Spinal cord (tissue), 10 donors: ENCODE measurements at places on chromosomes 1 and 21. TPM values are rescaled to one million over a fixed set of nuclear protein-coding genes. Genes with fewer than 3 reads are reported as not detected.

GRCh38 chr1:226526801-226527595 lies 21.6 kb upstream of the STUM start:
- H3K4me1 ChIP-seq, result peaks cover 3% of the 10 kb centered on the region
- no peak overlapping the region for H3K27ac ChIP-seq
- H3K4me3 ChIP-seq, result no peak overlapping the region
- no peaks in the 10 kb centered on the region for H3K36me3 ChIP-seq
- H3K27me3 ChIP-seq, result no peaks in the 10 kb centered on the region

DNA sequence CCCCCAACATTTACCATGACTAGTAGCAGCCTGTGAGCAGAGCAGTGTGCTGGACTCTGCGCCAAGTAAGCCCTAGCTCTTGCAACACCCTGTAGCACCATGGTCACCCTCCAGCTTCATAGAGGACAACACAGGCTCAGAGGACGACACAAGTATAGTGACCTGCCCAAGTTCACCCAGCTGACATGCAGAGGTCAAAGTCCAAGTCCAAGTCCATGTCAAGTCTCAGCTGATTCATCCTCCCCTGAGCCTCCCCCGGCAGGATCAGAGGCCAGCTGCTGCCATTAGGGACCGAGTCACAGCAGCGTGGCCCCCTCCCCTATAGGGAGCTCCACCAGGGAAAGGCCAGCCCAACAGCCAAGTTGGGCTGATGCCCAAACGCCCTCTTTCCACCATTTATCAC lies 15.9 kb downstream of the SDC3 start:
- H3K4me3 ChIP-seq, result no peak overlapping the region
- H3K36me3 ChIP-seq, result peaks cover 38% of the 10 kb centered on the region
- no peaks in the 10 kb centered on the region for H3K27me3 ChIP-seq
- no peak overlapping the region for H3K27ac ChIP-seq
- no peak for DNase-seq

DNA sequence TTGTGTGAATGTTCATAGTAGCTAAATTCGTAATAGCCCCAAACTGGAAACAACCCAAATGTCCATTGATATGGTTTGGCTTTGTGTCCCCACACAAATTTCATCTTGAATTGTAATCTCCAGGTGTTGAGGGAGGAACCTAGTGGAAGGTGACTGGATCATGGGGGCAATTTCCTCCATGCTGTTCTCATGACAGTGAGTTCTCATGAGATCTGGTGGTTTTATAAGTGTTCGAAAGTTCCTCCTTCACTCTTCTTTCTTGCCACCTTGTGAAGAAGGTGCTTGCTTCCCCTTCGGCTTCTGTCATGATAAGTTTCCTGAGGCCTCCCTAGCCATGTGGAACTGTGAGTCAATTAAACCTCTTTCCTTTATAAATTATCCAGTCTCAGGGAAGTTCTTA lies 11.3 kb downstream of the UBE2G2 start:
- H3K36me3 ChIP-seq, result peaks cover 13% of the 10 kb centered on the region
- no peaks in the 10 kb centered on the region for H3K27me3 ChIP-seq
- no peak overlapping the region for H3K4me3 ChIP-seq
- peaks cover 9% of the 10 kb centered on the region for H3K4me1 ChIP-seq
- DNase-seq, result no peak

- no peaks in the 10 kb centered on the region for H3K4me1 ChIP-seq
- H3K27me3 ChIP-seq, result no peaks in the 10 kb centered on the region
- peaks cover 4% of the 10 kb centered on the region for H3K36me3 ChIP-seq
Observed at GRCh38 chr1:178438432-178438831, 58.3 kb downstream of the CLEC20A start.

GRCh38 chr21:26652854-26653253 lies 79.8 kb upstream of the CYYR1 start:
- H3K4me1 ChIP-seq, result no peaks in the 10 kb centered on the region
- no peaks in the 10 kb centered on the region for H3K27me3 ChIP-seq
- no peaks in the 10 kb centered on the region for H3K36me3 ChIP-seq
- H3K27ac ChIP-seq, result no peak overlapping the region
- no peak for DNase-seq
- no peak overlapping the region for H3K4me3 ChIP-seq

DNA sequence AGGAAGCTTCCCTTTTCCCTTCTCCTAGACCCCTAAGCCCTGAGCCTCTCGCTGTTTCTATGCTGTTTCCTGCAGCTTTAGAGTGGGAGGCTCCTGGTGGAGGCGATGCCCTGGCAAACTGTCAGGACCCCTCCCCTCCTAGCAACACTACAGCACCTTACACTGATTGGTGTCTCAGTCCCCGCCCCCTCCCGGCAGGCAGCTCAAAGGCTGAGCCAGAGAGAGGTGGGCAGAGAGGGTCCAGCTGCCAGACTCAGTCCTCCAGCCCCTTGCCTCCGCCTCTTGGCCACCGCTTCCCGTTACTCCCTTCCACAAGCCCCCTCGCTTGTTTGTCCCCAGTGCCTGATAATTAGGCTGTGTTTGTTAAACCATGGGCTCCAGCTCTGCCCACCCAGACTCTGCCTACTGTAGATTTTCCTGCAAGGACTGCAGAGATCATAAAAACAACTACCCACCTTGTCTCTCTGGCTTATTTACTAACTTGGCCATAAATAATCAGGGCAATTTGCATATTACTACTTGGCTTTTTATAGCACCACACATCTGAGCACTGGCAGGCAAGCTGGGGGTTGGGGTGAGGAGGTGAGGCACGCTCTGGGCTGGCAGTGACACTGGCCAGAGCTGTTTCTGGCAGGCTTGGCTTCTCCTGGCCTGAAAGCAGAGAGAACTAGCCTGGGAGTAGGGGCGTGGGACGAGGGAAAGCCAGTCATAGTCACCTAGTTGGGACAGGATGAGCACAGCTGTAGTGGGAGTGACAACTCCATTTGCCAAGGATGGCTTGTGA lies 107.5 kb downstream of the CSMD2 start:
- H3K27me3 ChIP-seq, result no peaks in the 10 kb centered on the region
- peak; percentile 49 for DNase-seq
- H3K4me1 ChIP-seq, result peaks cover 42% of the 10 kb centered on the region
- no peak overlapping the region for H3K4me3 ChIP-seq

- no peaks in the 10 kb centered on the region for H3K27me3 ChIP-seq
- no peak for DNase-seq
- no peaks in the 10 kb centered on the region for H3K4me1 ChIP-seq
Observed at GRCh38 chr1:75472971-75473603, 137.8 kb downstream of the SLC44A5 start.

DNA sequence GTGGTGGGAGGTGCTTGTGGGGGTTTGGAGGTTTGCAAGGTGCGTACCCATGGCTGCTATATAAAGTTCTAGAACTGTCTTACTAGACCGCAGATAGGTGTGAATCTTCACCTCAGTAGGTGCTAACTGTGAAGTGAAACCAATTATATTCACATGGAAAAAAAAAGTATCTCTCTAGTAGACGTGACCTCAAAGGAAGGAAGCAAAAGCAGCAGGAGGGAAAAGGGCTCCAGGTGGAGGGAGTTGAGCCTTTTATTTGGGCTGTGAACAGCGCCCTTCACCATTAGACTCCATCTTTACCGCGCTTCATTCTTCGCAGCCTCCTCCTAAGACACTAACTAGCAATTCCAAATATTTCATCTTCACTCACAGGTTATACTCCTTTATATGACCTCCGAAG lies 129.8 kb downstream of the TBX19 start:
- H3K27me3 ChIP-seq, result no peaks in the 10 kb centered on the region
- no peaks in the 10 kb centered on the region for H3K4me1 ChIP-seq
- no peaks in the 10 kb centered on the region for H3K36me3 ChIP-seq
- no peak overlapping the region for H3K4me3 ChIP-seq
- DNase-seq, result no peak

- no peak overlapping the region for H3K27ac ChIP-seq
- no peak overlapping the region for H3K4me3 ChIP-seq
- no peaks in the 10 kb centered on the region for H3K27me3 ChIP-seq
- DNase-seq, result no peak
- H3K36me3 ChIP-seq, result peaks cover 3% of the 10 kb centered on the region
- peaks cover 4% of the 10 kb centered on the region for H3K4me1 ChIP-seq
Observed at GRCh38 chr21:29657240-29657989, 282.4 kb downstream of the GRIK1 start.

DNA sequence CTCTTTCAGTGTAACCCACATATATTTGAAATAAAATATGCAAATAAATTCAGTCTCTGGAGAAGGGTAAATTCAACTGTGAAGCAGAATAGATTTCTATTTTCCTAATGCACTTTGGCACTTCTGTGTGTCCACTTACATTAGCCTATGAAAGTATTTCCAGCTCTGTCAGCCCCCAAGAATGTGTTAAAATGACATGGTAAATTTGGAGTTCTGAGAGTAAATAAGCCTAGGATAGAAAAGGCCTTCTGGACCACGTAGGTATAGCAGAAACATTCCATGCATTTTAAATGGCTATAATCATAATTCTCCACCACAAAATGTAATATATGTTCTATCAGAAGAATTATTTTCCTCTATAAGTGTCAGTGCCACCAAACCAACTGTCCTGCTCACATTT lies 276.2 kb downstream of the NEGR1 start:
- H3K36me3 ChIP-seq, result no peaks in the 10 kb centered on the region
- no peaks in the 10 kb centered on the region for H3K27me3 ChIP-seq
- no peak for DNase-seq
- no peaks in the 10 kb centered on the region for H3K4me1 ChIP-seq
- no peak overlapping the region for H3K4me3 ChIP-seq
- no peak overlapping the region for H3K27ac ChIP-seq

GRCh38 chr1:147236959-147237791 lies 5.3 kb upstream of the CHD1L start:
- no peaks in the 10 kb centered on the region for H3K27me3 ChIP-seq
- H3K4me1 ChIP-seq, result no peaks in the 10 kb centered on the region
- no peak for DNase-seq
- no peaks in the 10 kb centered on the region for H3K36me3 ChIP-seq
- H3K4me3 ChIP-seq, result no peak overlapping the region

- peaks cover 49% of the 10 kb centered on the region for H3K36me3 ChIP-seq
- DNase-seq, result no peak
- no peak overlapping the region for H3K4me3 ChIP-seq
Observed at GRCh38 chr1:153803470-153804056, 28.4 kb downstream of the SLC27A3 start.

DNA sequence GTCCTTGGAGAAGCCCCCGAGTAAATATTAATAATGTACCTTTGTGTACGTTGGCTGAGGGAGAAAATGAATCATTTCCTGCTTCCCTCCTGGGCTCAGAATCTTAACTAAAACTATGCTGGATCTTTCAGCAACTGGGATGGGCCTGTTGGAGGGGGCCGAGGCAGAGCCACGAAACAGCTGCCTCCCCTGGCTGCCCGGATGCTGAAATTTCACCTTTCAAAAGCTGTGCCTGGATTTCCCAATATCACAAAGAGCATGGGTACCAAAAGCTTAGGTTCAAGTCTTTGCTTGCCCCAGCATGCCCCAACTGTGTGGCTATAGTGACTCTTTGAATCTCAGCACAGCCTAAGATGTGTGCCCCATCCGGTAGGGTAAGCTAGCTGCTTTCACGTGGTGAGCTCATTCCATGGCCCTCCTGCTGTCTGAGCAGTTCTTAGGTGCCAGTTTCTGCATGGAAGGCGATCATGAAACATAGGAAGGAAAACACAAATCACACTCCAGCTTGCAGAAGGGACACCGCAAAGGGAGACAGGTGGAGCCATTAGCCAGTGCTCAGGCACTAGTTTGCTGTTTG lies 473.5 kb downstream of the PTPRU start:
- DNase-seq, result peak; percentile 67
- no peaks in the 10 kb centered on the region for H3K27me3 ChIP-seq
- H3K36me3 ChIP-seq, result no peaks in the 10 kb centered on the region
- H3K4me1 ChIP-seq, result peaks cover 30% of the 10 kb centered on the region

- H3K27ac ChIP-seq, result no peak overlapping the region
- H3K27me3 ChIP-seq, result no peaks in the 10 kb centered on the region
- H3K4me1 ChIP-seq, result peaks cover 49% of the 10 kb centered on the region
- no peak overlapping the region for H3K4me3 ChIP-seq
Observed at GRCh38 chr1:14936815-14937214, 216.7 kb upstream of the TMEM51 start.

GRCh38 chr1:201074018-201074417 lies 38.2 kb downstream of the CACNA1S start:
- H3K27ac ChIP-seq, result no peak overlapping the region
- H3K4me1 ChIP-seq, result peaks cover 7% of the 10 kb centered on the region
- DNase-seq, result no peak
- H3K36me3 ChIP-seq, result no peaks in the 10 kb centered on the region

GRCh38 chr21:17929510-17929909 lies 110.4 kb upstream of the C21orf91 start:
- no peak overlapping the region for H3K4me3 ChIP-seq
- DNase-seq, result no peak
- H3K36me3 ChIP-seq, result no peaks in the 10 kb centered on the region
- H3K27ac ChIP-seq, result no peak overlapping the region

DNA sequence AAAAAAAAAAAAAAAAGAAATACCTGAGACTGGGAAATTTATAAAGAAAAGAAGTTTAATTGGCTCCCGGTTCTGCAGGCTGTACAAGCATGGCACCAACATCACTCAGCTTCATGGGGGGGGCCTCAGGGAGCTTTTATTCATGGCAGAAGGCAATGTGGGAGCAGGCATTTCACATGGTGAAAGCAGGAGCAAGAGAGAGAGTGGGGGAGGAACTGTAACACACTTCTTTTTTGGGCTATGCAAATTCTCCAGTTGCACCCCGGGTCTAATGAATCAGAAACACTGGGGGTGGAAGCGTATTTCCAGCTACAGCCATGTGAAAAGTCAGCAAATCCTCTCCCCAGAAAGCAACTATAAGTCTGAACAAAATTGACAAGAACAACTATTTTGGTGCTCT lies 11.8 kb upstream of the SOD1 start:
- H3K27me3 ChIP-seq, result no peaks in the 10 kb centered on the region
- no peaks in the 10 kb centered on the region for H3K4me1 ChIP-seq
- H3K27ac ChIP-seq, result no peak overlapping the region
- no peak overlapping the region for H3K4me3 ChIP-seq
- no peak for DNase-seq
- H3K36me3 ChIP-seq, result no peaks in the 10 kb centered on the region

DNA sequence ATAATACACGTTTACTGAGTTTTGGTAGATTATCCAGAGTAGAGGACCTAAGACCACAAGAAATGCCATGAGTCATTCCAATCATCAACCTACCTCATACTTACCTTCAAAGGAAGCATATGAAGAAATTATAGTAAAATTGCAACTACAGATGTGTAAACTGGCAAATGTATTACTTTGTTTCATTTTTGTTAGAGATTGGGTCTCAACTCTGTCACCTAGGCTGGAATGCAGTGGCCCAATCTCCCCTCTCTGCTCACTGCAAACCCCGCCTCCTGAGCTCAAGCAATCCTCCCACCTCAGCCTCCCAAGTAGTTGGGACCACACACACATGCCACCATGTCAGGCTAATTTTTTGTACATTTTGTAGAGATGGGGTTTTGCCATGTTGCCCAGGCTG lies 5.2 kb downstream of the TMCO1 start:
- H3K4me3 ChIP-seq, result no peak overlapping the region
- no peaks in the 10 kb centered on the region for H3K27me3 ChIP-seq
- H3K27ac ChIP-seq, result no peak overlapping the region
- peaks cover 8% of the 10 kb centered on the region for H3K36me3 ChIP-seq
- no peaks in the 10 kb centered on the region for H3K4me1 ChIP-seq
- DNase-seq, result no peak

The LCE2A gene
- polyA plus RNA-seq, result not detected

The SPTA1 gene
- 0.78 TPM for polyA plus RNA-seq

The GUCA2A gene
- polyA plus RNA-seq, result not detected

The ORC1 gene
- 2.7 TPM for polyA plus RNA-seq

The DIPK1A gene
- polyA plus RNA-seq, result 48.8 TPM

The CD48 gene
- 0.62 TPM for polyA plus RNA-seq

The KLHL20 gene
- 28.0 TPM for polyA plus RNA-seq

The CD5L gene
- polyA plus RNA-seq, result 0.29 TPM

The ELF3 gene
- 0.35 TPM for polyA plus RNA-seq
